Glutamatergic neuron (in vitro differentiated cells): ENCODE measurements at places on chromosomes 2 and 18.

GRCh38 chr2:36702781-36703180 is 6.3 kb downstream of the VIT start:
- DNase-seq = no peak

DNA sequence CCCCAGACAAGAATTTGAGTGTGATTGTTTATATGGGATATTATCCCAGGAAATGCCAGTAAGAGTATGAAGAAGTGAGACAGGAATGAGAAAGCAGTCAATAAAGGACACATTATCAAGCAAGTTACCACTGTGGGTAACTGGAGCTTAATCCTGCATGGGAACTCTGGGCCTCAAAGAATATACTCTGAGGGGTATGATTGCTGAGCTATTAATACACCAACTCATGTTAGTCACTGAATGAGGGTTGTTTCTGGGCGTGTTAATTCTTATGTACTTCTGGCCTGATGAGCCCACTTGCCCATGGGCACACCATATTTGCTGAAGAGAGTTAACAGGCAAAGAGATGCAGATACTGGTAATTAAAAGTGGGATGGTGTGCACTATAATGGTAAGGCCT is 26.6 kb upstream of the PAIP2B start:
- no peak for DNase-seq

- no peak for DNase-seq
Observed at GRCh38 chr2:230254152-230254881, 28.8 kb downstream of the SP140 start.

GRCh38 chr2:100196786-100197494 is 54.5 kb upstream of the AFF3 start:
- DNase-seq = no peak

DNA sequence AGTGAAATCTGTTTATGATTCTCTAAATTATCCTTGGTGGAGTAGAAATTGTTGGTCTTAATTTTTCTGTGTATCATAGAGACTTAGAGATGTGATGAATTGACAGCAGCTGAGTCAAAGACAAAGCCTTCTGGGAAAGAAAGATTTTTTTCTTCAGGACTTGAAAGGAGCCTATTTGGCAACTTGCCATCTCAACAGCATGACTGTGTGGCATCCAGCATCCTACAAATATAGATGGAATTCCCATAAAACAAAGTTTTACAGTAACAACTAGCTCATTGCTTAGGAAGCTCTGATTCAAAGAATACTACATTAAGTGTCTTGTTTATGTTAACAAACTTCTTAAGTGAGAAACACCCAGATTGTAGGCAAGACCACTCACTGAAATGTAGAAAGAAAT is 79.2 kb upstream of the SETBP1 start:
- DNase-seq = no peak

- DNase-seq = no peak
Observed at GRCh38 chr18:26617151-26617554, 68.8 kb upstream of the KCTD1 start.

GRCh38 chr2:10790228-10790973 is 22.2 kb downstream of the PDIA6 start:
- DNase-seq = no peak

DNA sequence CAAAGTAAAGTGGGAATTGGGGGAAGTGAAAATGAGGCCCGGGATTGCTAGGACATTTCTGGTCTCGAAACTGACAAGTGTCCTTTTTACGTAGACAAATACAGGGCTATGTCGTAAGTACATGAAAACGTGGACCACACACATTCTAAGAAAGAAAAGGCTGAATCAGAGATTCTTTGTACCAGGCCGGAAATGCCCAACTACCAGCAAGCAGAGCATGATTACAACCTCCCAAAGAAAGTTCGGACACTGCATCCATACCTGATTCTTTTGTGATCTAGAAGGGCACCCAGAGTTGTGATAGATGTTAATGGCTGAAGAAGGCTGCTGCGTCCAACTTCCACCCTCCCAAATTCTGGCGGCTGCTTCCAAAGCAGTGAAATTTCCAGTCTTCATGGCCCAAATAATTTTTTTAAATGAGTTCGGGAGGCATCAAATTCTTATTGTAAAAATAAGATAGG is 1.7 kb downstream of the RBMS1 start:
- no peak for DNase-seq

GRCh38 chr2:231571661-231572191 is 20.9 kb upstream of the TEX44 start:
- DNase-seq = no peak

DNA sequence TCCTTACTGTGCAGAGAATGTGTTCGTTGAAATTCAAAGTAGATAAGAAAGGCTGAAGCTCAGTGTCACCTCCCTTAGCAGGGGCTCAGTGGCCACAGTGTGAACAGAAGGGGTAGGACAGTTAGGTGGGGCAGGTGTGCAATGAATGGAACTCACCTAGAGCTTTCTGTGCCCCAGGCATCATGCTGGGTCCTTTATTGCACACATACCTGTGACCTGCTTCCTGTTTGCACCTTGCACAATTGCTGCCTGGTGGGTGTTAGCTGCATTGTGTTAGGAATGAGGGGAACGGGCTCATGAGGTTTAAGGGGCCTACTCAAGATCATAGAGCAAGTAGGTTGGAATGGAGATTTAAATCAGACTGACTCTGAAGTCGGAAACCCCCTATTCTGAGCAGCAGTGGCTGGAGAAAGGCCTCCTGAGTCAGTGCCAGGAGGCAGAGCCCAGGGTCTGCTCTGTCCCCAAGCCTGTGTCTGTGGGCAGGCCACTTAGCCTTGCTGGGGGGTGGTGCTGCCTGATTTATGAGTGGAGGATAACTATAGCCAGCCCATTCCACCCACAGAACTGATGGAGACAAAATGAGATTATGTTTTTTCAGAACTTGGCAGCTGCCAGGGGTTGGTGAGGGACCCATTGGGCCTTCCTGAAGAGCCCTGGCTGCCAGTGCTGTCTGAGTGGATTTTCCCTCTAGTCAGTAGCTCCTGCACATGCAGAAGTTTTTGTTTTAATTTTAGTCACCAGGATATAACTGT is 76.2 kb downstream of the NPAS2 start:
- no peak for DNase-seq

DNA sequence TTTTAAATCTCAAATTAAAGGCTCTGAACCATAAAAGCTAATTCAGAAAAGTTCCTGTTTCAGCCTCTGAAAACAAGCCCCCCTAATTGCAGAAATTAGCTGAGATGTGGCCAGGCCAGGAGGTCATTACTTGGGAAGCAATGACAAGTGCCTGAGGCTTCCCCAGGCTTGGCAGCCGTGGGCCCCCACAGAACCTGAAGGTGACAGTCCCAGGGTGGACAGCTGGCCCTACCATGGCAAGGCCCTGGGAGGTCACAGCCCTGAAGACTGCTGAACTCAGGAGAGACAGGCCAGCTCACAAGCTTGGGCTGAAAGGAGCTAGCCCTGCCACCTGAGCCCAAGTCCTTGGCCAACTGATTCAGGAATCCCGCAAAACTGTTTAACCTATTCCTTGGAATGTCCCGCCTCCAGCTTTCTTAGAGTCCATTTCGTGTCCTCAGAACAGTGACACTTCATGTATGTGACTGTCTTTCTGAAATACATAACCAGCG is 54.3 kb upstream of the PKDCC start:
- DNase-seq = no peak

- no peak for DNase-seq
Observed at GRCh38 chr18:79637921-79638909, 41.4 kb upstream of the CTDP1 start.

- no peak for DNase-seq
Observed at GRCh38 chr2:119106301-119106897, 52.2 kb downstream of the C1QL2 start.

DNA sequence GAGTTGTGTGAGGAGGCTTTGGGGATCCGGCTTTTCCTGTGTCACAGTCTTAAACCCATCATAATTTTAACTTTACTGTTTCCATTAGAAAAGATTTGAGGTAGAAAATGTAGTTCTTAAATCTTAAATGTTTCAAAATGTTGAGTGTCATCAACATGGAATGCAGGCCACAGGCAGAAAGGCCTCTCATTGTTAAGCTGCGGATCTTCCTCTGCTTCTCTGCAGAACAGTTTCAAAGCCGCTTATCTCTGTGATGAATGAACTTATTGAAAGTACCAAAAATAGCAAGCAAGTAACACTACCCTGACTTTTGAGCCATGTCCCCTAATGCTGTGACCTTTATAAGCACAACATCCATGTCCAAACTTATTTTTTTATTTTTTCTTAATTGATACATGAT is 1645.8 kb downstream of the DPP10 start:
- no peak for DNase-seq

DNA sequence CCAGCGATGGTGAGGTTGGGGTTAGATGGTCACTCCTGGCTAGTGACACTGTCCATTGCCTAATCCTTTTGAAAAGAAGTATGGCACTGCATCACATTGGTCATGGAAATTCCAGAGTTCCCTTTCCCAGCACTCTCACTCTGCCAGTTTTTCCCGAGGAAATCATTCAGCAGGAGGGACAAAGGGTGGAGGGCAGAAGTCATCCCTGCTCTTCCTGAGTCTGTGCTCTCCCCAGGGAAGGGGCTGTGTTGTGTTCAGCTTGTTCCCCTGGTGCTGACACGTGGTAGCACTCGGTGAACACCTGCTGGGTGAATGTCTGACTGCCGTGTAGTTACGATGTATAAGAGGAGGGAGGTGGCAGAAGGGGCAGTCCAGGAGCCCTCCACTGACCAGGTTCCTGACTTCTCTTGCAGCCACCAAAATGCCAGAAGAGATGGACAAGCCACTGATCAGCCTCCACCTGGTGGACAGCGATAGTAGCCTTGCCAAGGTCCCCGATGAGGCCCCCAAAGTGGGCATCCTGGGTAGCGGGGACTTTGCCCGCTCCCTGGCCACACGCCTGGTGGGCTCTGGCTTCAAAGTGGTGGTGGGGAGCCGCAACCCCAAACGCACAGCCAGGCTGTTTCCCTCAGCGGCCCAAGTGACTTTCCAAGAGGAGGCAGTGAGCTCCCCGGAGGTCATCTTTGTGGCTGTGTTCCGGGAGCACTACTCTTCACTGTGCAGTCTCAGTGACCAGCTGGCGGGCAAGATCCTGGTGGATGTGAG is 21.6 kb downstream of the STEAP3 start:
- no peak for DNase-seq

- no peak for DNase-seq
Observed at GRCh38 chr18:45920367-45920766, 46.8 kb downstream of the EPG5 start.

- DNase-seq = no peak
Observed at GRCh38 chr2:179467111-179467510, 202.5 kb upstream of the SESTD1 start.

DNA sequence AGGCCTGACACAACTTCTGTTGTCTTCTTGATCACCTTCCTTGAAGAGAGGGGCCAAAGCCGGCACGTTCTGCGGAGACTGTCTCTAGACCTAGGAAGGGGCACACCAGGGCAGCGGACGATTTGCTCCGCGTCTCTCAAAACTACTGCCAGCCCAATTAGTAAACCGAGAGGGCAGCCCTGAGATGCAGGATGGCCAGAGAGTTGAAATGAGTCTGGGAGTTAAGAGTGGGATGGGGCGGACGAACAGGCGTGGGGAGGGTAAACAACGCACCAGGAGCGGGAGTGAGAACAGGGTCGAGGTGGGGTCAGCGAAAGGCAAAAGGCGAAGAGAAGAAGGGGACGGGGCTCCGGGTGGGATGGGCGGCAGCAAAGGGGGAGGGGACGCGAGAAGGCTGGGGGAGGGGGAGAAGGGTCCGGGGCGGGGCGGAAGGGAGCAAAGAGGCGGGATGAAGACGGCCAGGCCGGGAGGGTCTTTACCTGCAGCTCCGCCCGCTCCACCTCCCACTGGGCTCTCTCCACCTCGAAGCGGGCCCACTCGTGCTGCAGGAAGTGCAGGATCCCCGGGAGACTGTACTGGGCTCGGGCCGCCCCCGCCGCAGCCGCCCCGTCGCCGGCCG is 476 bp downstream of the STRN start:
- peak; percentile 71 for DNase-seq

DNA sequence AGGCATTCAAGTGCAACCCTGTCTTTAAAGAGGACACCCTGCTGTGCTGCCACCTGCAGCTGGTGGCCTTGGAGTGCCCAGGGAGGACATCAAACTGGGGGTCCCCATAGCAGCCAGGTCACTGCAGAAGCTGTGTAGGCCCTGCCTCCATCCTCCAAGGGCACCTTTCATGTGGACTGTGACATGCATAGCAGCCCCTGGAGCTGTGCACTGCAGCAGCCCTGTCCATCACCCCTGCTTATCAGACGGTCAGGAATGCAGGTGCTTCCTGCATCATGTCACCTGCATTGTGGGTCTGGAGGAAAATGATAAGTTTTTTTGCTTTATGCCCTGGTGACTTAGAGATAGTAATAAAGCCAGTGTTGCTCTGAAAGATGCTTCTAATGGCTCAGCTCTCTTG is 155.7 kb downstream of the DYSF start:
- DNase-seq = peak; percentile 6

DNA sequence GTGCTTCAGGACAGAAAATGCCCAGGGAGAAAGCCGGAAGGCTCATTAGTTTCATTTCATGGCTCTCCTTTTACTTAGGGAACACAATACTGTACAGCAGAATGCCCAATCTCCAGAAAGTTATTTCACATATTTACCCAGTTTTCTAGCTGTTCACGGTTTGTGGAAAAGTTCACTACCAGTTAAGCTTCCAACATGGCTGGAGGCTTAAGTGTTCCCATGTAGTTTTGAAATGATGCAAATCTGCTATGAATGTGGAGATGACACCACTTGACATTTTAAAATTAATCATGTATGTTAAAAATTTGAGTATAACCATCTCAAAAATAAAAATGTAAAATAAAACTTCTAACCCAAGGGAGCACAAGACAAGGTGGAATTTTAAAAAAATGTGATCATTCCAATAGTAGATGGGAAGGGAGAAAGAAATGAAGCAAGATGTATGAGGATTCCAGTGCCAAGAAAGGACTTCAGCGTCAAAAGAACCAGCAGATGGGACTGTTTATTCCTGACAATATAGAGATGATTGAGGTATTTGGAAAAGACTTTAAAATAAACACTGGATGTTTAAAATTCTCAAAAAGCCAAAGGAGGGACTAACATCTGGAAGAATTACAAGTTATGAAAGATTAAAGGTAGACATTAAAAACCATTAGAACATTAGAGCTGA is 60.9 kb upstream of the OSR1 start:
- no peak for DNase-seq

- no peak for DNase-seq
Observed at GRCh38 chr18:9700261-9700796, 7.8 kb upstream of the RAB31 start.
